Stimulated activated CD4-positive, alpha-beta T cell treated with anti-CD3 and anti-CD28 coated beads, Interleukin-1b, Interleukin-23, amount 100 ng/mL, for 48 hours (primary cell): ENCODE measurements at places on chromosomes 16 and 17.

GRCh38 chr16:10988164-10988803 is 43.9 kb downstream of the CLEC16A start:
- DNase-seq, result peak; percentile 91

DNA sequence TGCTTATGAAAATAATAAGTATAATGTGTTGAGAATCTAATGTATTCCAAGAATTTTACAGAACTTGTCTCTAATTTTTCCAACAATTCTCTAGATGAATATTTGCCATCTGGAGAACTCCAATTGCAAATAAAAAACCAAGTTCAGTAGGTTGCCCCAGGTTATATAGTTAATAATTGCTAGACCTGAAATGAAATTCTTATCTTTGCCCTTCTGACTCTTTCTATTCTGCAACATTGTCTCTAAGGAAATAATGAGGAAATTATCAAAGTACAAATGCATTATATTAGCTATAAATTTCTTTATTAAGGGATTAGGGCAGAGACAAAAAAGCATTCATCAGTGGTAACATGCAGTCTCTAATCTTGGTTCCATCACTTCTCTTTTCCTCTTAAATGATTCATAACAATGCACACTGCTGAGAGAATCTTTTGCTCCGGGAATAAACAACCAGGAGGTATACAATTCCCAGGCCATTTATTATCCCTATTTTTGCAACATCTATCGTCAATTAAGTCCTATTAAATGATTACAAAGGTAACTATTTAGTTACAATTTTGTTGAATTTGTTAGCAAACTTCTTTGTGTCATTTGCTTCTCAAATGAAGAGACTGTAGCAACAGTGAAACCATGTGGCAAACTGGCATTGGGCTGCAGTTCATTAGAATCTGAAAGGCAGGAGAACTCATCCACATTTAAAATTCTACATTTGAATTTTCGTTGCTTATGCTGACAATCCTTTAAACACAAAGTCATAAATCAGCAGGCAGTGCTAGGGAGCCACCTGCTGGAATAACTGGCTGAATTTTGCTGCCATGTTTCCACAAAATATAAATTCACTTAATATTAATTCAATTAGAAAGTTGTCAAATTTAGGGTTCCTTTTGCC is 349.6 kb downstream of the KIF2B start:
- DNase-seq, result no peak

GRCh38 chr16:4646773-4647643 is 22.4 kb downstream of the MGRN1 start:
- no peak for DNase-seq

- no peak for DNase-seq
These were observed 5.8 kb downstream of the CACNA1H start for GRCh38 chr16:1158456-1159324.
